ENCODE measurements at places on chromosomes 12 and 14.
A peak's percentile ranks its signal among the peaks of the same experiment; 100 is the strongest.

DNA sequence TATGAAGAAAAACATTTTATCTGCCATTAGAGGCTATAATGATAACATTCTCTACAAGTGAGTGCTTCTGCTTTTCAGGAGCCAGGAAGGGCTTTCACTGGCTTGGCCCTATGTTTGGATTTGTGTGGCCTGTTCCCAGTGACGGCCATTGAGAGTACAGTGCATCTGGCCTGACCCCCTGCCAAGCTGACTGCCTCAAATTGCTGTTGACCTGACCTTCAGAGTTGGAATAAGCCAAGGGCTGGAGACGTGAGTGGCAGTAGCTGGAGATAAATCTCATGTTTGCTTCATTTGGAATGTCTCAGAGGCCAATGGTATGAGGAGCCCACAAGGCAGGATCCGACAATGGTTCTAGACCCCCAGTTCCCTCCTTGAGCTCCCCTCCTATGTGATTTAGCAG is 28.3 kb upstream of the PLEKHG7 start:
- DNase-seq = no peak

GRCh38 chr14:97581016-97581415 is 783.8 kb downstream of the VRK1 start:
- no peak for DNase-seq

- DNase-seq = no peak
Measured at GRCh38 chr14:61469781-61470180, 148.4 kb downstream of the PRKCH start.

GRCh38 chr12:69415471-69416275 is 54.5 kb upstream of the FRS2 start:
- DNase-seq = peak; percentile 22

DNA sequence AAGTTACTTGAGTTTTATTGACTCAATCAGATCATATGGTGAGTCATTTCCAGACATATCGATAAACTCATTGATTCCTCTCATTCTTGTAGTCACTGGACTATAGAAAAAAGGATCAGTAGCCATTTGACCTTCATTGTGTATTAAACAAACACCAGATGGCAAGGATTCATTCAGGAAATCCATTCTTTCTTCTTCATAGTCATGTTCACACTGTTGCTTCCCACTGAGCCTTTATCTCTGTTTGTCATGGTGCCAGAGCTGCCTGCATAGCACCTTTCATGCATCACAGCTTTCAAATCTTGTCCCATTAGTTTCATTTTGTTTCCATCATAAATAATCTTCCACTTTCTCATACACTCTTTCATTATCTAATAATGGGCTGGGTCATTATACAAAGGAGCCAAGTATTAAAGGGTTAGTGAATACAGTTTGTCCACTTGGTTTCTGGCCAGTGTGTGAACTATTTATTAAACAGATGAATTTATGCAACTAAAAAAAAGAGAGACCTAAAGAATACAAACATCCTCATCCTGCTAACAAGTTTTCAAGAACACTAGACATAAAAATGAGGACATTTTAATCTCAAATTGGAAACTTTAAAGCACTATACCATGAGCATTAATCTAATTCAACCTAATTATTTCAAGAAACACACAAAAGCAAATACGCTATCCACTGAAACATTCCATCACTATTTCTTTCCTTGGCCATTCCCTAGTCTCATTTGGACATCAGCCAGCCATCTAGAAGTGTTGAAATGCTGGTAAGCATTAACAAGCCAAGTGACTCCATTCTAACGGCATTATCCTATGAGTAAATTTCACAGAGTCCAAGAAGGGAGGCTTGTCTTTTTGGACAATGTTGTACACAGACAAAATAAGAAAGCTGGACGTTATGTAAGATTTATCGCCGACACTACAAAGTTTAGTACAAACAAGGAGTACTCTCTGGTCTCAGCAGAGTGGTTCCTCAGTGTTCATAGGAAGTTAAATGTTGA is 476.5 kb downstream of the FOXG1 start:
- DNase-seq = no peak

- no peak for DNase-seq
Measured at GRCh38 chr14:88710709-88711108, 82.0 kb downstream of the EML5 start.

DNA sequence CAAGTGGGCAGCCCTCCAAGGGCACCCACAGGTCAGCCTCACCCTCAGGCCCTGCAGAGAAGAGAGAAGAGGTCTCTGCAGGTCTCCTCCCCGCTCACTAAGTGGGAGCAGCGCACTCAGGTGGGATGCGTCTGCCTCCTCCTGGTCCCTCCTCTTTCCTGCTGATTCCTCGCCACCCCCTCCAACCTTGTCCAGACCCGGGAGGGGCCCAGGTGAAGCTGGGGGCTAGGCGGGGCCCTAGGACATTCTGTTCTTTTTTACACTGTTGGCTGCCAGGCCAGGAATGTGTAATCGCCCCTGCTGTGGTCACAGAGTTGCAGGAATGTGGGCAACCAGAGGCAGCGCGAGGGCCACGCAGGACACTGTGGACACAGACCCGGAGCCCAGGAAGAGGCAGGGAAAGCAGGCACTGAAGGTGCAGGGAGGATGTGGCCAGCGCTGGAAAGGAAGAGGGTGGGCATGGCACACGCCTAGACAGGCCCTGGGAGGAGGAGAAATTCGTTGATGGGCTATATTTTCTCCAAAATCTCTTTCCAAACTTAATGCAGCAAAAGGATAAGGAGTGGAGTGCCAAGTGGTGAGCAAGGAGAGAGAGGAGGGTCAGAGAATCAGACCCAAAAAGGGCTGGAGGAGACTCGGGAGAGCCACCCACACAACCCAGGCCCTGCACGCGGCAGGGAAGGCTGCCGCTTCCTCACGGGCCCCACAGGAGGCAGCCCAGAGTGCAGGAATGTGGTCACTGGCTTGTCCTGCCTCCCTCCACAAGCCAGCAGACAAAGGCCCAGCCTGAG is 911 bp upstream of the SCNN1A start:
- DNase-seq = peak; percentile 30

GRCh38 chr14:85533861-85534291 is 3.9 kb downstream of the FLRT2 start:
- peak; percentile 71 for DNase-seq

DNA sequence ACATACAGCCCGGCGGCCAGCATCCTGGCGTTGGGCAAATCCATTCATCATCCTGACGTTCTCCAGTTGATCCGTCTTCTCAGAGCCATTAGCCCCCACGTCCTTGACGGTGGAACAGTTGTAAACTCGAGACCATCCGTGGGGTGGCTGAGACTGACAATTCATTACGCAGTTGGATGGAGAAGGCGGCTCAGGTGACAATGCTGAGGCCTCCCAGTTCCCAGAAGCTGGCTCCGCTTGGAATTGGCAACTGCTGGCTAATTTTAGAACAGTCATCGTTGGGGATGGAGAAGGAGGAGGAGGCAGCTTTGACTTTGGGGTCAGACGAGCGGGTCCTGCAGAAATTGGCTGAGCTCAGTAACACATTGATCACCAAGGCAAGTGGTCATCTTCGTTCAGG is 186.5 kb downstream of the PHETA1 start:
- DNase-seq = no peak

GRCh38 chr12:48022676-48023385 is 18.6 kb upstream of the COL2A1 start:
- no peak for DNase-seq

DNA sequence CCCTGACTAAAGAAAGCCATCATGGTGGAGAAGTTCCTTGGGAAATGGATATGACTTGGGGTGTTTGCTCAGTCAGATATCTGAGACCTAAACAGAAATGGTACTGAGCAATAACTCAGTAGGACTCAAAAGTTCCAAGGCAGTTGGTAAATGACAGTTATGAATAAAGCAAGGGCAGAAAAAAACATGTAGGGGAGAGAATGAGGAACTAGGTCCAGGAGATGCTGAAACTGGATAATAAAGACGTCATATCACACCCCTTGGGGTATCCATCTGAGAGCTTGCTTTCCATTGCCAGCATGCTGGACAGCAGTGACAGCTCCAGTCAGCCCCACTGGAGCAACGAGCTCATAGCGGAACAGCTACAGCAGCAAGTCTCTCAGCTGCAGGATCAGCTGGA is 37.5 kb downstream of the RPGRIP1 start:
- DNase-seq = no peak

GRCh38 chr12:76180401-76181277 is 96.2 kb upstream of the NAP1L1 start:
- no peak for DNase-seq

- no peak for DNase-seq
Measured at GRCh38 chr14:22769369-22769768, 2.9 kb downstream of the OXA1L start.

DNA sequence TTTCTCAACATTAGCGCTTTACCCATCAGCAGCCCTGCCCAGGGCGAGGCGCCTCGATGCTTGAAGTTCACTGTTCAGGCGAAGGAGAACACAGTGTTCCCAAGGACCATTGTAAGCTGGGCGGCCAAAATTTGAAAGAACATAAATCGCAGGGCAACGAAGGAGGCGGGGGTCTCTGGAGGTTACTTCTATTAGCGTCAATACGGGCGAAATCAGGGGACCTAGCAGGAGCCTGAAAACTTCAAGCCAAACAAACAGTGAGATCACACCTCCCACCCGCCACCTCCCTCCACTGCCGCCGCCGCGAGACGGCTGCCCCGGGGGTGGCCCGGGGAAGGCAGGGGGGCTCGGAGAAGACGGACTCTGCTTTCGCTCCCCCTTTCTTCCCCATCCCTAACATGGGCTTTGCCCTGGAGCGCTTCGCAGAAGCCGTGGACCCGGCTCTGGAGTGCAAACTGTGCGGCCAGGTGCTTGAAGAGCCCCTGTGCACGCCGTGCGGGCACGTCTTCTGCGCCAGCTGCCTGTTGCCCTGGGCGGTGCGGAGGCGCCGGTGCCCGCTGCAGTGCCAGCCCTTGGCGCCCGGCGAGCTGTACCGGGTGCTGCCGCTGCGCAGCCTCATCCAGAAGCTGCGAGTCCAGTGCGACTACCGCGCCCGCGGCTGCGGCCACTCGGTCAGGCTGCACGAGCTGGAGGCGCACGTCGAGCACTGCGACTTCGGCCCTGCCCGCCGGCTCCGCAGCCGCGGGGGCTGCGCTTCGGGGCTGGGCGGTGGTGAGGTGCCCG is at the start of gene PDZRN4:
TSS of gene PDZRN4 (plus strand) at position 263 of the 783 bp plus-strand sequence.
- peak; percentile 33 for DNase-seq

DNA sequence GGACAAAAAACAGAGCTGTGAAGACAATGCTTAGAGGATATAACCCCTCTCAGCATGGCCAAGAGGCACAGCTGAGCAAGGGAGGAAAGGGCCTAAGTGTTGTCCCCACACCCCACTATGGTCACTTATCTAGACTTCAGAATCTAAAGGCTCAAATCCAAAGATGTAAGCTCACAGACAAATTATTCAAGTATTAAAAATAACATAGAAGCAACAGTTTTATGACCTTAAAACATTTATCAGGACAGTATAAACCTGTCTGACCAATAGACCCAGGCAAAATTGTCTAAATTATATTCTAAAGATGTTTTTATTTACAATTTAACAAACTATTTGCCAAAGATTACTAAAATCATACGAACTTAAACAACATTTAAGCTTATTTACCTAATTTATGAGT is 28.1 kb upstream of the PRICKLE1 start:
- no peak for DNase-seq

GRCh38 chr14:68516342-68516741 is 276.5 kb downstream of the ZFP36L1 start:
- DNase-seq = no peak

DNA sequence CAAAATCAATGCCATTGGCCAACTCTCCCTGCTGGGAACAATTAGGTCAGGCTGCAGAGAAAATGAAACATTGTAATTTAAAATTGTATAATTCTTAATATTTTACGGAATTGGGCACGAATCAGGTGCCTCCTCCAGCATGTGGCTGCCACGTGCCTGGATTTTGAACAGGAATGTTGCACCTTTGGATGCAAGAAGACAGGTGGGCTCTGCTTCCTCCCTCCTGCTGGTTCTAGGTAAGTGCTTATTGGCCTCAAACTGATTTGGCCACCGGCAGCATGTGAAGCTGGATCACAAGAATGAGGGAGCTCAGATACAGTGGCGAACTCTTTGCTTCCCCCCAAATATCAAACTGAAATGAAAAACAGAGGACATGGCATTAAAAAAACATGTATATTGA is 1559.9 kb upstream of the FLRT2 start:
- no peak for DNase-seq

DNA sequence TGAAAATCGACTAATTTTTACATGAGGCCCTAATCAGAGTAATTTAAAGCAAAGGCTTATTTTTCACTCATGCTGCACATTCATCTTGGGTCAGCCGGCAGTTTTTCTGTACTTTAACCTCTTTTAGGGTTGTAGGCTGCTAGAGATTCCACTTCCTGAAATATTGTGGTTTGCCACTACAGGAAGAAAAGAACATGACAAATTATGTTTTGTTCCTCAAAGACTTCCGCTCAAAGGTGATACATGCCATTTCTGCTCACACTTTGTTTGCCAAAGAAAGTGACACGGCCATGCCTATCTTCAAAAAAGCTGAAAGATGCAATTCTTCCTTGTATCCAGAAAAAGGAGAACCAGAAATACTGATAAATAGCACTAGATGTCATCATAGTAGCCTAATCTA is 183.4 kb upstream of the PPFIA2 start:
- no peak for DNase-seq

- DNase-seq = no peak
Measured at GRCh38 chr12:27672051-27672450, 24.2 kb upstream of the REP15 start.

DNA sequence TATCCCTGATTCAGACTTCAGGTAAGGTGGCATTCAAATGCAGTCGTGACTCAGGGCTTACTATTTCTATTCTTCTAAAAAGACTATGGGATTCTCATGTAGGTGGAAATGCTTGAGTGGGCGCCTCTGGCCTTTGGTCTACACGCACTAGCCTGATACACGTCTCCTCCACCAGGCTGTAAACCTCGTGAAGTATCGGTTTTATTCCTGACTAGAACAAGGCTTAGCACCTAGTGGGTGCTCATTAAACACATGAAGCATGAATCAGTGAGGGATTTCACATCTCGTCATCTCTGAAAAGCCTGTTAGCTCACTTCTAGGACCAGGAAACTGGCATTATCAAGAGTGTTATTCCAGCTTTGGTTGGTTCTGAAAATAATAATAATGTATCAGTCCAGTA is 17.7 kb upstream of the HNF1A start:
- DNase-seq = no peak

DNA sequence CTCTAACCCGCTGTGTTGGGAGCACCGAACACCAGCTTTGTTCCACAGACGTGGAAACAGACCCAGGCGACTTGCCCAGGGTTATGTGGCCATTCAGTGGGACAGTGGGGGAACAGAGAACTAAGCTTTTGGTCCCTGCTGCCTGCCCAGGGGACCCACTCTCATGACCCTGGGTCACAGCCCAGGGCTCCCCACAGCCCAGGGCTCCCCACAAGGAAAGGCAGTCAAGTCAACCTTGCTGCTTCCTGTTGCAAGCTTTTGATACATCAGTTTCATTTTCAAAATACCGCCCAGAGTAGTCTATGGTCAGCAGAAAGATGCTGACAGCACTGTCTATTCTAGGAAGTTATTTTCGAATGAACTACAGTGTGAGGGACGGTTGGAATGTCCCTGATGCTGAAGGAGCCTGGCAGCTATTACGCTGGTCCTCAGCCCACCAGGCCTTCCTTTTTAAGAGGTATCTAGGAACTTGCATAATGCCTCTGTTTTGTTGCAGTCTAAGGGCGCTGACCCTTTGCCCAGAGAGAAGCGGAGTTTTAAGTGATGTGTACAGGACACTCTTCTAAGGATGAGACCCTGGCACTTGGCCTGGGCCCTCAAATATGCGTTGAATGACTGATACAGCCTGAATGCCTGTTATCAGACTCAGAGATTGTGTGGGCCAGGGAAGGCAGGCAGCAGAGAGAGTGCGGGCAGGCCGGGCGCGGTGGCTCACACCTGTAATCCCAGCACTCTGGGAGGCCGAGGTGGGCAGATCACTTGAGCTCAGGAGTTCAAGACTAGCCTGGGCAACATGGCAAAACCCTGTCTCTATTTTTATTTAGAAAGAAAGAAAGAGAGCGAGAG is 12.6 kb upstream of the TTC7B start:
- no peak for DNase-seq

Data from DMS79 treated with DMSO at 0.1 percent for 48 hours (cell line).